CD4-positive, alpha-beta memory T cell (primary cell): ENCODE measurements at places on chromosomes 7 and 10. TPM values are rescaled to one million over a fixed set of nuclear protein-coding genes. Genes with fewer than 3 reads are reported as not detected.
A peak's percentile ranks its signal among the peaks of the same experiment; 100 is the strongest.

GIMAP2 gene
- total RNA-seq, result 238 TPM

DNA sequence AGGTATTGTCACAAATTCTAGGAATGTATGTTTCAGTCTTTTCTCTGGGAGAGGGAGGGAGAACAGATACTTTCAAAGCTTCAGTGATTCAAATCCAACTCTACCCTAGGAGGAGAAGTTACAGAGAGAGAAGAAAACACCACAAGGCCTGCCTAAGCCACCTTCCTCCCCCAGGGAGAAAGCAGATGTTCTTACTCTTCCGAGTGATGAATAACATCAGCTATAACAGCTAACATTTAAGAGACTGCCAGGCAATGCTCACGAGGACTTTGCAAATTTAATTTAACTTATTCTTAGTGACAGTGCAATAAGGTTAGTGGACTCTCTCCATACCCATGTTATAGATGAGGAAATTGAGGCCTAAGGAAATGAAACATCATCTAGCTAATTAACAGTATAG is 36.8 kb downstream of the TAS2R41 start:
- no peaks in the 10 kb centered on the region for H3K4me1 ChIP-seq
- H3K27ac ChIP-seq, result no peak overlapping the region
- no peak for DNase-seq
- H3K4me3 ChIP-seq, result no peak overlapping the region
- H3K36me3 ChIP-seq, result no peaks in the 10 kb centered on the region

NRBF2 gene
- 18.2 TPM for total RNA-seq

GRCh38 chr7:113606325-113606724 is 312.5 kb downstream of the PPP1R3A start:
- no peaks in the 10 kb centered on the region for H3K4me1 ChIP-seq
- no peak for DNase-seq
- H3K27me3 ChIP-seq, result no peaks in the 10 kb centered on the region
- no peak overlapping the region for H3K27ac ChIP-seq
- H3K4me3 ChIP-seq, result no peak overlapping the region

- H3K27ac ChIP-seq, result no peak overlapping the region
- no peaks in the 10 kb centered on the region for H3K4me1 ChIP-seq
- H3K36me3 ChIP-seq, result no peaks in the 10 kb centered on the region
- no peaks in the 10 kb centered on the region for H3K27me3 ChIP-seq
- no peak overlapping the region for H3K4me3 ChIP-seq
Measured at GRCh38 chr7:131164025-131164925, 163.4 kb upstream of the MKLN1 start.

FGL2 gene
- 4.5 TPM for total RNA-seq

DNA sequence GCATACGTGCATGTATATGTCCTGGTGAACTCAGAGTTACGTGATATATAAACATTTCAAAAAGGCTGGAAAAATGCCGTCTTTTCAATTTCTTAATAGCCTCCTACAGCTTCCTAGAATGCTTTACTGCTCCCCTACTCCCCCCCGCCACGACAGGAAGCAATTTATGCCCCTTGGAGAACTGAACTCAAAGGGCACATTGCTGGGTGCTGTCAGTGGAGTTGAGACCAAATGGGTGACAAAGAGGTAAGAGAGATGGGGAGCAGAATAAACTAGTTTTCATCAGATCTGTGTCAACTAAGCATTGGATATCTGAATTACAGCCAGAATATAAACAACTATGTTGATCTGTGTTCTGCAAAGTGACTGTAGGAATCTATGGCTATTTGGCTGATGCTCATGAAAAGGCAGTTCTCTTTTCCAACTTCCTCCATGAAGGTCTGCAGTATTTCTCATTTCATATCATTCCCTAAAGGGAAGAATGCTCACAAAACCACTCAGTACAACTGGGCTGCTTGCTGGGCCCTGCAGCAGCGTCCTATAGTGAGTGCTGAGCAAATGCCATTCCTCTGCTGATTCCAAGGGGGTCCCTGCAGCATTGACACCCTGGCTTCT is 171.3 kb upstream of the HPS1 start:
- no peaks in the 10 kb centered on the region for H3K4me1 ChIP-seq
- no peaks in the 10 kb centered on the region for H3K36me3 ChIP-seq
- H3K4me3 ChIP-seq, result no peak overlapping the region
- H3K27me3 ChIP-seq, result no peaks in the 10 kb centered on the region
- no peak overlapping the region for H3K27ac ChIP-seq

IKZF1 gene
- total RNA-seq, result 479 TPM

PPP2R2D gene
- 49.2 TPM for total RNA-seq

DGKB gene
- total RNA-seq, result not detected

- H3K27ac ChIP-seq, result no peak overlapping the region
- DNase-seq, result no peak
- H3K4me3 ChIP-seq, result no peak overlapping the region
- no peaks in the 10 kb centered on the region for H3K4me1 ChIP-seq
- H3K27me3 ChIP-seq, result no peaks in the 10 kb centered on the region
Measured at GRCh38 chr10:15789793-15790525, 70.2 kb upstream of the ITGA8 start.

SEMA4G gene
- 1.4 TPM for total RNA-seq

GRCh38 chr10:44311563-44312051 is 73.3 kb downstream of the CXCL12 start:
- no peak overlapping the region for H3K4me3 ChIP-seq
- H3K27me3 ChIP-seq, result no peaks in the 10 kb centered on the region
- H3K27ac ChIP-seq, result no peak overlapping the region
- no peaks in the 10 kb centered on the region for H3K36me3 ChIP-seq

DNA sequence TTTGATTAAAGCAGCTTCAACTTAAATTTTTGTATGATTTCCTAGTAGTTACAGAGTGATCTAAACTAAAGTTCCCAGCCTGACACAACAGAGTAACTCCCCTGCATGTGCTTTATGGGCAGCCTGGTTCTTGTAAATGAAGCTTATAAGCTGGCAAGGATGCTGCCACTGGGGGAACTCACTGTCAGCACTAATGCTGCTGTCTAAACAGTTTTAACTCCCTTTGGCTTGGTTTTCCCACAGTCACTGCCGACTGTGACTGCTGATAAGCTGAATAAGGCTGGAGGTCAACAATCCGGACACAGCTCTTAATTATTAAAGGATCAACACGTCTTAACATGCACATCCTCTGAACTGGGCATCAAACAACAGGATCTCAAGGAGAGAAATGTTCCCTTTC is 130.1 kb downstream of the OTUD1 start:
- H3K27me3 ChIP-seq, result peaks cover 4% of the 10 kb centered on the region
- H3K27ac ChIP-seq, result no peak overlapping the region
- DNase-seq, result no peak
- H3K4me1 ChIP-seq, result no peaks in the 10 kb centered on the region
- no peaks in the 10 kb centered on the region for H3K36me3 ChIP-seq
- H3K4me3 ChIP-seq, result no peak overlapping the region

DNA sequence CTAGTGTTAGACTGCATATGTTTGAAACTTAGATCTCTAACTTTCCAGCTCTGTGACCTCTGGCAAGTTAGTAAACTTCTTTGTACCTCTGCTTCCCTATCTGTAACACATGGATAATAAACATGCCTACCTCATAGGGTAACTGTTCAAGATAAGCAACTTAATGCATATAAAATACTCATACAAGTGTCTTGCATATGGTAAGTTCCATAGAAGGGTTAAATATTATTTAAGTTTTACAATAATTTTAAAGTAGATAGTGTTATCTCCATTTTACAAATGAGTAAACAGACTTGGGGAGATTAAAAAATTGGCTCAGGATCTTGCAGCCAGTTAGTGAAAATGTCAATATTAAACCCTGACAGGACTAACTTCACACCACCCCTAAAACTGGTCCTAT is 30.1 kb upstream of the CD36 start:
- no peak overlapping the region for H3K4me3 ChIP-seq
- no peaks in the 10 kb centered on the region for H3K27me3 ChIP-seq
- H3K27ac ChIP-seq, result no peak overlapping the region
- no peak for DNase-seq

DNA sequence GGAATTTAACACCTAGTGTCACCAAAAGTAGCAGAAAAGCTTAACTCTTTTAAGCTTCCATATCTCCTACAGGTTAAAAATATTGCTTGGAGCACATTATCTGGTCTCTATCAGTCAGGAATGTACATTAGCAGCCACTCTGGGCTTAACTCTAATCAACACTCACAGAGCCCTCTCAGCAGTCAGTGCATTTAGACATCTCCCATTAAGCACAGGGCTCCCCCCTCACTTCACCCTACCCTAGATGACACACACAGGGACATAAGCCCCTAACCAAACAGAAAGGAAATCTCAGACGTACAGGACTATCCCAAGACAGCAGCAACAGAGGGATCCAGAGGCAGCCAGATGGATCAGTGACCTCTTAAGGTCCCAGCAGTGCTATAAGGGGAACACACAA is 26.4 kb downstream of the FBXW4 start:
- DNase-seq, result no peak
- no peaks in the 10 kb centered on the region for H3K27me3 ChIP-seq
- H3K4me3 ChIP-seq, result no peak overlapping the region
- peaks cover 82% of the 10 kb centered on the region for H3K36me3 ChIP-seq
- no peak overlapping the region for H3K27ac ChIP-seq

DNA sequence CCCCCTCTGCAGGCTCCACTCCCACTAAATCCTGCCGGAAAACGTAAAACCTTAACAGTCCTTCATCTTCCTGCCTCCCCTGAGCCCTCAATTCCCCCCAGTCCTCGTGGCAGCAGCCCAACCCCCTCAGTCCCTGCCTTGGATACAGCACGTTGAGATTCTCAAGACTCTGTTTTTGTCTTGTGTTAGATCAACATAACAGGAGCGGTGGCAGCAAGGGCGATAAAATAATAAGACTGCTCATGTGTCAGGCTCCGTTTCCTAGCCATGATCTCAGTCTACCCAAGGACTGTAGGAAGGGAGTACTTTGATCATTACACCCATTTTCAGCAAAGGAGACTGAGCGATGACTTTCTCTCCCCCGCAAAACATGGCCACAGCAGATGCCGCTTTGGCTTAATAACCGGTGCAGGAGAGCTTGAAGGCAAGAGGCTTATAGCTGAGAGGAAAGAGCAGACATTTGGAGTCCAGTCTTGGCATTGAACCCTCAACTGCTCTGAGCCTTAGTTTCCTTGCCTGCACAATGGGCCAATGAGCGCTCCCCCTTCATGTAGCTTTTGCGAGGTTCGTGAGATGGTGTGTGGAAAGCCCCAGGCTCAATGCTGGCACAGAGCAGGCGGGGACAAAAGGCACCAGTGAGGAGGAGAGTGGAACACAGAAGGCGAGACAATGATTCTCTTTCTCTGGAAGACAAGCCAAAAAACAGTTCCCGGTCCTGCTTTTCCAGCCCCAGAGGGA is 42.1 kb upstream of the PCBD1 start:
- no peaks in the 10 kb centered on the region for H3K36me3 ChIP-seq
- H3K27ac ChIP-seq, result no peak overlapping the region
- no peaks in the 10 kb centered on the region for H3K4me1 ChIP-seq

GSTO2 gene
- 1.6 TPM for total RNA-seq

MSMB gene
- total RNA-seq, result not detected

PRKCQ gene
- total RNA-seq, result 70.5 TPM

DNA sequence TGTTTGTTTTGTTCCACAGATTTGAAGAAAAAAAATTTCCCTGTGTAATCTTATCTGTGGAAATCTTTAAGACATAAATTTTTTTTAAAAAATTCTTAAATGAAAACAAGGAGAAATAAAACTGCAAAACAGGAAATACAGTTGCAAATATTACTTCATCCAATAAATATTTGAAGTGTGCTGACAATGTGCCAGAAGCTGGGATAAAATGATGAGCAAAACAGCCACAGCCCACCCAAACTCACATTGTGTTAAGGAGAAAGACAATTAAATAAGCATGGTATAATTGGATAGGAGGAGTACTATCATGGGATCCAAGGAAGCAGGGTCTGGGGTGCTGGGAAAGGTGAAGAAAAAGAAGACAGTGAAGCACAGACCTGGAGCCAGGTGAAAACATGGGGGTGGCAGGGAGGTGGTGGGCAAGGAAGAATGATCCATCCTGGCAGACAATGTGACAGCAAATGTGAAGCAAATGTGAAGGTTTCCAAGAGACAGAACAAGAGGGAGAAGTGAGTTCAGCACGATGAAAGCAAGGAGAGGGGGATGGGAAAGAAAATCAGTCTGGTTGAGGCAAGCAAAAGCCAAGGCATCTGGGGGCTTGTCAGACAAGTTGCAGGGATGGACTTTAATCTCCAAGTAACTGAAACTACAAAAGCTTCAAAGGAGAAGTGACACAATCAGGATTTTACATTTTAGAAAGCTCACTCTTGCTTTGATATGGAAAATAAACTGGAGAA is 135.9 kb downstream of the HIBADH start:
- DNase-seq, result no peak
- H3K4me1 ChIP-seq, result no peaks in the 10 kb centered on the region
- H3K27me3 ChIP-seq, result no peaks in the 10 kb centered on the region
- no peaks in the 10 kb centered on the region for H3K36me3 ChIP-seq
- no peak overlapping the region for H3K27ac ChIP-seq

GRCh38 chr7:28479507-28479947 is 67.2 kb downstream of the CREB5 start:
- H3K4me3 ChIP-seq, result no peak overlapping the region
- no peak overlapping the region for H3K27ac ChIP-seq
- H3K27me3 ChIP-seq, result no peaks in the 10 kb centered on the region
- H3K4me1 ChIP-seq, result no peaks in the 10 kb centered on the region

DNA sequence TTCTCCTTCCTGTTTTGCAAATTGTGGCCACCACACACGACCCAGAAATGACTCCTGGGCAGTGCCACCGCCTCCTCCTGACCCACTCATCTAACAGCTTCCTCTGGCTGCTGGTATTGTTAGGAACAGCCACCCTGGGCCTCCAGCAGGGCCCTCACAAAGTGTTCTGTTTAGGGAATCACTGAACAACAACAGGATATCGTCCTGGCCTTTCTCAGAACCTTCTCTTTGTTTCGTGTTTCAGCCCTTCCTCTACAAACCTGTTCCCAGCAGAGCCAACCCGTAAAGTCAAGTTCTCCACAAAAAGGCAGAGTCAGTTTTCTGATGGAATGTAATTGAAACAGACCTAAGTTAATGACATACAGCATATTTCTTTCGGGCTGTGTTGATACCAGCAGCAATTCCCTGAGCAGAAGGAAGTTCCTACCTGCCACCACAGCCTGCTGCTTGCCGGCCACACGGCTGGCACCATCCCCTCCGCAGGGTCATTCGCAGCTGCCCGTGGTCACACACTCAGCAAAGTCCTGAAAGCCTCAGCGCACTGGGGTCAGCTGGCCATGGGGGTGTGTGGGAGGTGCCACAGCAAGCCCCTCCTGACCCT is 91.7 kb upstream of the PITRM1 start:
- H3K27me3 ChIP-seq, result no peaks in the 10 kb centered on the region
- no peaks in the 10 kb centered on the region for H3K4me1 ChIP-seq
- no peak overlapping the region for H3K4me3 ChIP-seq
- DNase-seq, result no peak

DNA sequence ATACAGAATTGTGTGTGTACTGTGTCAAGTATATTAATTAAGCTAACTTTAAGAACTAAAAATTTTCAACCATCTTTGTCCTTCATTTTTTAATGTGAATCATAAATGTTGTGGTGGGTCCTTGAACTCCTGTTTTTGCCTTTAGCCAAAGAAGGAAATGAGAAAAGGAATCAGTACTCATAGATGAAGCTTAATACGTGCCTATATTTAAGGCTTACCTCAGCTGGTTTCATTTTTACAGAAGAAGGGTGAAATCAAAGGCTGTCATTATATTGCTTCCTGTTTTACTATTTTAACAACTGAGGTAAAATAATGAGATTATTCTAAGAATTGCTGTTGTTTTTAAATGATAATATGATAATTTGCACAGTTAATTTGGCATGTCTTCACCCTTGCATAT is 6.3 kb upstream of the SNX13 start:
- no peaks in the 10 kb centered on the region for H3K36me3 ChIP-seq
- DNase-seq, result peak; percentile 22
- H3K4me3 ChIP-seq, result no peak overlapping the region
- H3K4me1 ChIP-seq, result peaks cover 15% of the 10 kb centered on the region
- H3K27me3 ChIP-seq, result no peaks in the 10 kb centered on the region
